Endodermal cell (in vitro differentiated cells): ENCODE measurements at places on chromosomes 1 and 21.
A peak's percentile ranks its signal among the peaks of the same experiment; 100 is the strongest.

DNA sequence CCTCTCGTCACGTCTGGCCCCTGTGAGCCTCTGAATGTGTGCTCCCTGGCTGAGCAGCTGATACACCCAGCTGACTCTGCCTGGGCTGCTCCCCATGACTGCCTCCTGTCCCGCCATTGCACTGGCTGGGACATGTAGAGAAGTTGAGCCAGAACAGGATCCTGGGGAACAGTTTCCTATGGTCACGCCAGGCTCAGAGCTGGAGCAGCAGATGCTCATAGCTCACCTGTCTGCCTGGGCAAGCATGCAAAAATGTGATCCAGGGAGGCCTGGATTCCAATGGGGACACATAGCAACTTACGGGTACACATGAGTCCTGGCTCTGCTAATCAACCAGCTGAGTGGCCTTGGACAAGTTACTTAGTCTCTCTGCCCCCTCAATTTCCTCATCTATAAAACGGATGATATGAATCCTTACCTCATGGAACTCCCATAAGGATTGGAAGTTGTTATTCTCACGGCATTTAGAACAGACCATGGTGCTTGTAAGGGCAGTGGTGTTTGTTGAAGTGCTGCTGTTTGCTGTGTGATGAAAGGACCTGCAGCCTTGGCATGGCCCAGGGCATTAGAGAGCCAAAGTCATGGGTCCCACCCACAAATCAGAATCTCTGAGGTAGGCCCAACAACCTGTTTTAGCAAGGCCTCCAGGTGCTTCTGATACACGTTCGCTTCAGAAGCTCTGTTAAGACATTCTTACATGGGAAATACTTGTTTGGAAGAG, 150.3 kb upstream of the VANGL1 start:
- no peak for DNase-seq

DNA sequence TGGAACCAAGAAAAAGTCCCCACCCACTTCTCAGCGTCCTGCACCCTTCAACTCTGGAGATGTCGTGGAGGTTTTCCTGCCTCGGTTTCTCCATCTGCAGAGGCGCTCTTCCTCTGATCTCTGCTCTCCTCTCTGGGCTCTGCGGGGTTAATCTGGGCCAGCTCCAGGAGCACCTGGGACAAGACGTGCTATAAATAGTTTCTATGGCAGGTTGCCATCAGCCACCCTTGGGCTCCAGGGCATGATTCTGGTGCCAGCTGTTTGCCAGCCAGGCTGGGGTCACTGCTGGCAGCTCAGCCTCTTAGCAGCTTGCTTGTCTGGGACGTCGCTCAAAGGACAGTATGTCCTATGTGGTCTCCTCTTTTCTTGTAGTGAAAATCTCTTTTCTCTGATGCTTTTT, 137.1 kb downstream of the ACTL8 start:
- peak; percentile 13 for DNase-seq

GRCh38 chr1:34850382-34850781, 9.2 kb downstream of the SMIM12 start:
- DNase-seq = no peak

DNA sequence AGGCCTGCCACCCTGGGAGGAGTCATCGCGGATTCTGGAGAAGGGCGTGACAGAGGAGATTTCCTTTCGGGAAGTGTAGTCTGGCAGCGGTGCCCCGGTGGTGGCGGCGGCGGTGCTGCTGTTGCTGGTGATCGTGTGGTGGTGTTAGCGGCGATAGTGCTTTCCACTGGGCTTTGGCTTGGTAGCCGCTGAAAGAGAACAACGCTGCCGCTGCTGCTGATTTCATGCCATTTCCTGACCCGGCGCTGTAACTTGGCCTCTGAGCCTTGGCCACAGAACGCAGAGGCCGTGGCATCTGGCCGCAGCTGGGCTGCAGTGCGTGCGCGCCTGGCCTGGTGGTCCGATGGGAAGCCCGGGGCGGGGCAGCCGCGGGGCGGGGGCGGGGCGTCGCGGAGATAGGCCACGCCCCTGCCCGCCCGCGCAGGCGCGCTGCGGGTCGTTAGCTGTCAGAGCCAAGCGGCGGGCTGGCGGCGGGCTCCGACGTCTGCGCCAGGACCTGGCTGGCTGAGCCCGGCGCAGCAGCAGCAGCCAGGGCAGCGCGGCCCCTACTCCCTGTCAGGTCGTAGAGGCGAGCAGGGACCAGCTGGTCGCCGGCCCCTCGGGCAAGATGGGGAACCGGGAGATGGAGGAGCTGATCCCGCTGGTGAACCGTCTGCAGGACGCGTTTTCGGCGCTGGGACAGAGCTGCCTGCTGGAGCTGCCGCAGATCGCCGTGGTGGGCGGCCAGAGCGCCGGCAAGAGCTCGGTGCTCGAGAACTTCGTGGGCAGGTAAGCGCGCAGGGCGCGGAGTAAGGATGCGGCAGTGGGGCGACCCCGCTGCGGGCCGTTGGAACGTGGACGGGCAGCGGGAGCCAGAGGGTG, at the start of gene DNM3:
DNM3 (plus strand) TSS at position 449 of the 861 bp plus-strand sequence; CDS start at position 608, 159 bp downstream.
- DNase-seq = peak; percentile 96

- peak; percentile 67 for DNase-seq
These were observed 9.8 kb downstream of the COL8A2 start for GRCh38 chr1:36115200-36115669.

GRCh38 chr21:37341254-37341960, 25.2 kb upstream of the DYRK1A start:
- DNase-seq = no peak

GRCh38 chr1:180962178-180962577, 49.5 kb downstream of the KIAA1614 start:
- DNase-seq = no peak

DNA sequence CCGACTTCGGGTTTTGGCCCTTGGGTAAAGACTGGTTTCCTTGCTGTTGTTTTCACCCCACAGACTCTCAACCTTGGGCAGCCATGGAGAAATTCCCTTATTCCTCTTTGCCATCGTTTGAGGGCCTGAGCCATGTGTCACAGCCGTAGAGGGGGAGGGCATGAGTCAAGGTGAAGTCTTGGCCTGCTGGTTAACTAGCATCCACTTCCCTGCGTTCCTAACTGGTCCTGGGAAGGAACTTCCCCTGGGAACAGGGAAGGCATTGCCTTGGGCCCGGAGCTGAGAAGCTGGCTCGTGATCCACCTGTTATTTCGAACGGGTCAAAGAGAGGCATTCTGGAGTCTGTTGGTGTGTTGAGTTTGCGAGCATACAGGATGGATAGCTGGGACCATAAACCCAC, 464.9 kb downstream of the CAMTA1 start:
- DNase-seq = no peak

DNA sequence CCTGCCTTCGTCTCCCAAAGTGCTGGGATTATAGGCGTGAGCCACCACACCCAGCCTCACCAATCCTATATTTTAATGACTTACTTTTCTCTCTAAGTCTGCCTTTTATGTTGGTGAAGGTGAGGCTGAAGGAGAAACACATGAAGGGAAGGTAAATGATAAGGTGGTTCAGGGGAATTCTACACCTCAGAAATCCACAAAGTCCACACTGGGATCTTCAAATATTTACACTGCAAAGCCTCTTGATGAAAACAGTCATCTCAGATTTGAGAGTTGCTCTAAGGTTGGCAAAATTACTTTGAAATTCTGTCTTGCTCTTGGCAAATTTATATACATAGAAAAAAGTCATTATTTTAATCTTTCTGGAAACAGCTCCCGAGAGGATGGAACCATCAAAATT, 42.0 kb upstream of the CACHD1 start:
- DNase-seq = no peak

GRCh38 chr1:197170538-197170937, 24.1 kb upstream of the ASPM start:
- no peak for DNase-seq

- DNase-seq = peak; percentile 72
These were observed 7.4 kb downstream of the NR5A2 start for GRCh38 chr1:200034761-200035396.

- DNase-seq = peak; percentile 63
These were observed 41.3 kb downstream of the PIK3C2B start for GRCh38 chr1:204453141-204453772.

GRCh38 chr21:28294051-28294450, 698.6 kb downstream of the LTN1 start:
- DNase-seq = no peak

DNA sequence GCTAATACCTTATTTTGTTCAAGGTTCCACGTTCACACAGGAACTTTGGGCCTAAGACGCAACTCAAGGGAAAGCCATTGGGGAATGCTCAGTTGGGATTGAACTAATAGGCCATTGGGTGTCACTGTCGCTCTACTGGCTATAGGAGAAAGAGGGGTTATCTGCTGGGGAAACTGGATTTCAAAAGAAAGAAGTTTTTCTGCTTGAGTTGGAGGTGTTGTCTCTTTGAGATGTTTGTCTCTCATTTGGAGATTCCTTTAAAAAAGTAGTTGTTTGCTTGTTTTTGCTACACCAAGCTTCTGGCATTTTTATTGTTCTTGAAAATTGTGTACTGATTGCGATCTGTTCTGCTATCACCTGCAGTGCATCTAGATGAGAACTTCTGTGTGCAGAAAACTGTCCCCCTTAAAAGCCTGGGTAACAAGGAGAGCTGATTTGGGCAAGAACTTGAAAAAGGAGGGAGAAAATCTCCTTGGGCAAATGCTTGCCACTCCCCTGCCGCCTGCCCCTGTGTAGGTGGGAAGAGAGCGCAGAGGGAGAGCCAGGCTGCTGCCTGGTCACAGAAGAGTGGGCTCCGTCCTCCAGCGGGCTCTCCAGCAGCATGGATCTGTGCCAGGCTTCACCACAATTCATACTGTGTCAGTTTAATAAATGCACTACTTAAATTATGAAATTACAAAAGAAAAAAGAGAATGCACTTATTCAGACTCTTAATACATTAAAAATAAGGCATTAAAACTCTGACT, 39.9 kb downstream of the PEX14 start:
- no peak for DNase-seq

DNA sequence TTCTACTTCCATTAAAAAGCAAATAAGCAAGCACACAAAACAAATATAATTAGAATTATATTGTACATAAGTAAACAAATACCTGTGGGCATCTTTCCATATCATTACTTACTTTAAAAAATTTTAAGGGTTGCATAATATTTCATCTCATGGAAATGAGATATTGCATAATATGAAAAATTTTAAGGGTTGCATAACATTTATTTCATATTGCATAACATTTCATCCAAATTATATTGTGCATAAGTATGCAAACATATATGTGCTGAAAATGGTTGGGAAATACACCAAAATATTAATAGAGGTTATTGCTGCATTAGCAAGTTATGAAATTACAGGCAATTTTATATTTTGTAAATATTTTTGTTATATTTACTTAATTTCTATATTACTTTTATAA, 213.7 kb downstream of the KCNH1 start:
- DNase-seq = no peak

DNA sequence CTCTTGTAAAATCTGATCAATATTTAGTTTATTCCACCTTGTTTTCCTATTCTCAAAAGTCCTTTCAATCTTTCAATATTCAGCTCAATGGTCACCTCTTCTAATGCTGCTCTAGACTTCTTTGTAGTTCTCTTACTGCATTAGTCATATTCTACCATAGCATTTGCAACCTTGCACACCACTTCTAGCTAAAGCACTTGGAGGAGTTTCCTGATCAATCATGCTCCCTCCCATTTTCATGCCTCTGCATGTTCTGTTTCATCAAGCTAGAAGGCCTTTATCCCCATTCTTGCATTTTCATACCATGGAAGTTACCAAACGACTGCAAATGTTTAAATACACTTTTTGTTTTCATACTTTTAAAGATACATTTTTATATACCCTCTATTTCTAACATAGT, 72.1 kb downstream of the SLC5A9 start:
- DNase-seq = no peak

- no peak for DNase-seq
These were observed 71.0 kb downstream of the LMO4 start for GRCh38 chr1:87399701-87400100.

- no peak for DNase-seq
These were observed 307.9 kb downstream of the COL11A1 start for GRCh38 chr1:102800406-102800805.

DNA sequence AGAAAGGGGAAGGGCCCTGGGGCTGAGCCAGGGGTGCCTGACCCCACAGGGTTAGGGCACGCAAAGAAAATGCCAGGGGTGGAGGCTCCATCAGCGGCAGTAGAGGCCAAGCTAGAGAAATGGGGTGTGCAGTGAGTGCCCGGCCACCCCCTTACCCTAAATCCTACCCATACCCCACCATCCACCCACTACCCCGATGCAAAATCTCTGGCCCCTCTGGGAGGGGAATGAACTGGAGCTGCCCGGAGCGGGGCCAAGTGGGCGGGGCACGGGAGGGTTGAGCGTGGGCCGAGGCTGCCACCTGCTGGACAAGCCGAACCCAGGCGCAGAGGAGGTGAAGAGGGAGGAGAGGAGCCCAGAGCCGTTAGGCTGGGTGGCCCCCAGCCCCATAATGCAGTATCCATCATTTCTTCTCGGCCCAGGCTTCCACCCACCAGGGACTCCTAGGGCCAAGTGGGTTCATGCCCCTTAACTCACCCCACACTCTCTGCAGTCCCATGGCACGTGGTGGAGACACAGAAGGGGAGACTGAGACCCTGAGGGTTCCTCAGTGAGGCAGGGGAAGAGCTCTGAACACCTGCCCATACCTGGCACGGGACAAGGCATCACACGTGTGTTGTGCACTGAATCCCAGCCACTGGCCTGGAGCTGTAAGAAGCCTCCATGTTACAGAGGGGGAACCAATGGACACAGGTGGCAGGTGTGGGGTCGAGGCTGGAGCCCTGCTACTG, 1.4 kb upstream of the C1QC start:
- DNase-seq = peak; percentile 94

GRCh38 chr1:215911406-215911968, 344.4 kb downstream of the KCTD3 start:
- no peak for DNase-seq

DNA sequence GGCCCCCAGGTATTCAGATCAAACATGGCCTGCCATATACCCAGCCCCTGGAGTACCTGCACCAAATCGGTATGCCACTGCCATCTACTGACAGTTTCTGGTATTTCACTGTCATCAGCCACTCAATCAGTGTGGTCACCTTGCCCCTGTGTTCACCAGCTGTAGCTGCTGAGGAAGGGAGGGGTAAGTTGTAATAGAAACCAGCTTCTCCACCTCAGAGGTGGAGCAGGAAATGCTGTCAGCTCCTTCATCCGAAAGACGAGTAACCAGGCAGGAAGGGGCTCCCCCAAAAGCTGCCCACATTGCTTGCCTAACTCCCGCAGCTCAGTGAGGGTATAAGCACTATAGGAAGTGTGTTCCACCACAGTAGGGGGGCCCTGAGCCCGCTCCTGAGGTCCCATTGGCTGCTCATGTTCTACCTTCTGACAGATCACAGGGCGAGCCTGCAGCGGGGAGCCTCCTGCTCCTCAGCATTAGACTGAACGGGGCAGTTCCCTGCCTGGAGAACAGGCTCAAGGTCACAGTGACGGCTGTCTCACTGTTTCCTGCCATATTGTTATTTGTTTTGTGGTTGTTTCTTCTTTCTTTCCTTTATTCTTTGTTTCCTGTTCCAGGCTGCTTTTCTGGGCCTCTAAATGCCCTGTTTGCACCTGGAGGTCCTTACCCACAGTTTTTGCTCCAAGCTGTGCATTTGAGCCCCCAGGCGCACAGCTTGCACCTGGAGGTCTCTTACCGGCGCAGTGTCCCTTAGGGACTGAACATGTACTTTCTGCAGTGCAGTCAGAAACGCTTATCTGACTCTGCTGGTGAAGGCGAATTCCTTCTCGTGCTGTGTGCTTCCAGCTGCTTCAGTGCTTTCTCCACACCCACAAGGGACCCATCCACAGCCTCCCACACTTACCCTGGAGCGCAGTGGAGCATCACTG, 1638.3 kb downstream of the MRPL39 start:
- DNase-seq = peak; percentile 88
